Stimulated activated CD8-positive, alpha-beta memory T cell treated with anti-CD3 and anti-CD28 coated beads, Interleukin-4, amount 100 ng/mL, for 24 hours (primary cell): ENCODE measurements at places on chromosomes 2 and 18.

GRCh38 chr2:42895791-42896135, 103.4 kb upstream of the HAAO start:
- DNase-seq: no peak

DNA sequence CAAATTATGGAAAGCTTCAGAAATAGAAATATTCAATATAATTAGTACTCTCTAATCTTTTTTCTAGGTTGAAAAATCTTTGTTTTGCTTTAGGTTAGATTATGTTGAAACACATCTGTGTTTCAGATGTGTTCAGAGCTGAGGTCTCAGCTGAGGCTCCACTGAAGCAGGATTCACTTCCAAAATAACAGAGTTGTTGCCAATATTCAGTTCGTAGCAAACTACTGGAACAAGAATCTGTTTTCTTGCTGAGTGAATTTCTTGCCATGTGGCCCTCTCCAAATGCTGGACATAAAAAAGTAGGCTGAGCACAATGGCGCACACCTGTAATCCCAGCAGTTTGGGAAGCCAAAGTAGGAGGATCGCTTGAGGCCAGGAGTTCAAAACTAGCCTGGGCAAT, 8.7 kb downstream of the PHOSPHO2 start:
- no peak for DNase-seq

DNA sequence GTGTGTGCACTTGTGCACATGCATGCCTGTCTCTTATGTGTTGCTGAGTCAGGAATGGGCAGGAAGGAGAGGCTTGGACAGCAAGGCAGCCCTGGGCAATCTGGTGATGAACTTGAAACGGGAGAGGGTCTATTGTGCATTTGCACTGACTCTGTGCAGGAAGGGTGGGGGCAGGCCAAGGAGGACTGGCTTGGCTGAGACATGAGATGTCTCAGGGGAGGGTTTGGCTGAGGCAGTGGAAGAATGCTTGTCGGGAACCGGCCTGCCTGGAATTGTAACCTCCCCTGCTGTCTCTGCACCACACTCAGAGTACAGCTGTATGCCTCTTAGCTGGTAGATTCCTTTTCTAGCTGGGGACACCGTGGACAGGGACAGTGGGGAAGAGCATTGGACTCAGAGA, 176.1 kb upstream of the TNP1 start:
- no peak for DNase-seq

GRCh38 chr18:77949355-77949973, 699.8 kb downstream of the GALR1 start:
- DNase-seq: no peak

DNA sequence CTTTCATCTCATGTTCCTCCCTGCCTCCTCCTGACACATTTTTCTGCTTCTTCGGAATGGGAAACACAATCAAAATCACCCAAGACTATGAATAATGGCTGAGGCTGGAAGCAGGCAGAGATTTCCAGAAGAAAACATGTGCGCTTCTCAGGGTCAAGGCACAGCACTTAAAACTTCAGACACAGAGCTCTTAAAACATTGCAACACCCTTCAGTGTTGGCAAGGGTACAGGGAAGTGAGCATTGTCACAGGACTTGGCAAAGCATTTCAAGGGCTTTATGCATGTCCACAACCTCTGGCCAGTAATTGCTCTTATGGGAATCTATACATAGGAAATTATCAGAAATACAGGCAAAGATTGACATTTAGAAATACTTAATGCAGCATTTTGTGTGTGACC, 477.6 kb upstream of the KLHL29 start:
- DNase-seq: no peak

GRCh38 chr2:239253264-239253663, 147.6 kb downstream of the HDAC4 start:
- DNase-seq: no peak

- DNase-seq: no peak
Measured at GRCh38 chr2:191217580-191217979, 27.6 kb upstream of the MYO1B start.

- DNase-seq: no peak
Measured at GRCh38 chr2:43109261-43109743, 117.1 kb downstream of the ZFP36L2 start.

- no peak for DNase-seq
Measured at GRCh38 chr2:128756365-128756717, 437.7 kb upstream of the HS6ST1 start.

DNA sequence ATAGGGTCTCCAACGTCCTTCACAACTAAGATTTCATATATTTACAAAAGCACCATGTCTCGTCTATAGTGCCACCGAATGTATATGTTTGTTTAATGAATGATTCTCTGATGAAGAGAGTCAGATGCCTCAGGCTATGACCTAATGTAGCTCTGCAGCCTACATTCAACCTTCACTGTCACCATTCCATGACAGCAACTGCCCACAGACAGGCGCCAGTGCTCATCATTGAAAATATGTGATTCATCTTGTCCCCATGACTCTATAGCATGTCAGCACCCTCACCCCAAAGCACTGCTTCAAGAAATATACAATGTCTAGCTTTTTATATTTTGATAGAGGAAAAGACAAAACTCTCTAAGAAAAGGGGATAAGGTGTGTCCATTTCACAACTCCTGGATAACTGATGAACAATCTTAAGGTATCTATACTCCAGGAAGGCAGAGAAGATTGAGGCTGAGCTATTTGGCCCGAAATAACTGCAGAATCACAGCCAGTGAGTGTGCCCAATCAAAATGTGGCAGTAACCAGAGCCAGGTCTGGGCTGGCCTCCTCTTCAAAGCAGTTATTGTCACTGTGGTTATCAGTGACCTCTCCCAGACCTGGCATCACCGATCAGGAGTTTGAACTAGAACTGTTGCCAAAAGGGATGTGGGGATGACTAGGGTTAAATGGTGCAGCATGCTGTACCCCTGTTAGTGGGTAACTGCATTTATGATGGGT, 246.6 kb downstream of the SETBP1 start:
- no peak for DNase-seq

DNA sequence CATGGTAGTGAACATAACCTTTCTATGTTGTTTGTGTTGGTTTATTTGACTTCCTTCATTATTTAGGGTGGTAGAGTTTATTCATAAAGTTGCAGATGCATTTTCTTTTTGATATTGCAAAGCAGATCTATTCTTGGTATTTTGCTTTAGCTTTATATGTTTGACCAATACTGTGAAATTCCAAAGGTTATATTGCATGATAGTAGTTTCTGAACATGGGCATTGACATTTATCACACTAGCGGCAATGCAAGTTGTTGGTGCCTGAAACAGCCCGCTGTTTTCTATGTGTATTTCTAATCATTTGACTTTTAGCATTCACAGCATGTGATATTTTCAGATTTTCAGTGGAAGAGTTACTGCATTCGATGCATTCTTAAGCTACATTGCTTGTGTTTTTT, 87.2 kb downstream of the ASXL3 start:
- no peak for DNase-seq

DNA sequence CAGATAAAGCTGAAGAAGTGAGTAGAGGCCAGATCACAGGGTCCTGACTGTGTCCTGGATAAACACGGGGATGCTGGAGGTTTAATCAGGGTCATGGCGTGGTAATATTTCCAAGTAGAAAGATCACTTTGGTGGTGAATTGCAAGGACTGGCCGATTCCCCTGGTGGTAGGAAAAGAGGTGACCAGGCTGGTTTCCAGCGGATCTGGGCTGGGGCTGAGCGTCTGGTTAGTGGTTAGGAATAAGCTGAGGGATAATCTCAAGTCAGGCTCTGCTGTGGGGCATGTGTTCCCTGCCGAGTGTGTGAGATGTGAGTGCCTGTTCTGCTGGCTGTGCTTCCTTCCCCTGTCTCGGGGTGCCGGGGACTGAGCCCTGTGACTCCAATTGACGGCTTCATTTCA, 484.0 kb downstream of the TSN start:
- no peak for DNase-seq

- DNase-seq: no peak
Measured at GRCh38 chr2:100923461-100924060, 78.5 kb upstream of the RPL31 start.

DNA sequence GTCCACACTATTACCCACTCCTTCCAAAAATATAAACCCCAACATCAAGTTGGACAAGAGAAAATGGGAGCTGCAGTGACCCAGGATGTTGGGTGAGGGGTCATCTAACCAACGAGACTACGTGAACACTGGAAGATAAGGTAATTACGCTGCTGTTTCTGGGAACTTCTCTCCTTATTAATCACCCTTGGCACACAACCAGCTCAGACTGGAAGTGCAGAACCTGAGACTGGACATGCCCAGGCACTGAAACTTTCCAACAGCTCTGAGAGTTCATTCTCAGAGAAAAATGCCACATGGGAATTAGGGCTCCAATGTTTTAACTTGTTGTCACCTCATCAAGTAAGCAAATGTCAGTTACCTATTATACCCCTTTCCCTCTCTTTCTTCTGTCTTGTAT, 135.3 kb downstream of the CCDC148 start:
- no peak for DNase-seq

DNA sequence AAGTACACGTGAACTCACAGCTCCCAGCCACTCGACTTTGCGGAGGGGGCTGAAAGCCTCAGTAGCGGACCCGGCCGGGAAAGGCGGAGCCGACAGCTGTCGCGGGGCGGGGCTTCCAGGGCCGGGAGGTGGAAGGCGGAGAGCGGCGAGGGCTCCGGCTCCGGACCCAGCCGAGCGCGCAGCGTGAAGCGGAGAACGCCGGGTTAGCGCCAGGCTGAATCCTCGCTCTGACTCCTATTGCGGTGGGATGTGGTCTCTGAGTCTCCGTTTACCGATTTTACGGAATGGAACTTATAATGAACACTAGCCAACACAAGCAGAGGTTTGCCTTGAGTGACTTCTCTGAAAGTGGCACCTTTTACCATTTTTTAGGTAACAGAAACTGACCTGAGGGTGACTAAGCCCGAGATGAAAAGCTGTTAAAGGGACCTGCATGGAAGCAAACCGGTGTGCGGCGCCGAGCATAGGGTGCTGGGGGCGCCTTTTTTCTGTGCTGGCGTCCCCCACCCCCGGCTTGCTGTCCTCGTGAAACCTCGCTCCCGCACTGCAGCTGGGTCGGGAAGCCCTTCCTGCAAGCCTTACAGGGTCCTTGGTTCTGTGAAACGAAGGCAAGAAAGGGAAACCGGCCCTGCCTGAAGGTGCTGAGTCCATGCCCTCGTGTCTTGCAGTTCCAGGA, 72.9 kb downstream of the EN1 start:
- DNase-seq: no peak

DNA sequence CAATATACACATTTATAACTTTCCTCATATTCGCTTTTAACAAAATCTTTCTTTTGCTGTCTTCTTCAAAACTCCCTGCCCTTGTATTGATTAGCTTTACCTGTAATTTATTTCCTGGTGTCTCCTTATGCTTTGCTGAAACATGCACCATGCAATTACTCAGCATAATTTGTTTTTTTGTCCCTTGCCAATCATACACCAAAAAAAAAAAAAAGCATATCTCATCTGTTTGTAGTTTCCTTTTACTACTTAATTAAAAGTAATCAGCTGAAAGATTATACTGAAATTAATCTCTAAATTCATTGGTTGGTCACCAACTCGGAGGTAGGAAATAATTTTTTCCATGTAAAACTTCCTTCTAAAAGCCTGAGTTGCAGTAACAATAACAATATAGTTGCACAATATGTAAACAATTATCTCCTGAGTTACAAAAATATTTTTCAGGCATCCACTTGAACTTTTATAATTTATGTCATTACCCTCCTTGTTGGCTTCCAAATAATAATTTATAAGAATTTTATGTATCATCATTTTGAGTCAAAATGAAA, 53.0 kb upstream of the ROCK1 start:
- DNase-seq: no peak

DNA sequence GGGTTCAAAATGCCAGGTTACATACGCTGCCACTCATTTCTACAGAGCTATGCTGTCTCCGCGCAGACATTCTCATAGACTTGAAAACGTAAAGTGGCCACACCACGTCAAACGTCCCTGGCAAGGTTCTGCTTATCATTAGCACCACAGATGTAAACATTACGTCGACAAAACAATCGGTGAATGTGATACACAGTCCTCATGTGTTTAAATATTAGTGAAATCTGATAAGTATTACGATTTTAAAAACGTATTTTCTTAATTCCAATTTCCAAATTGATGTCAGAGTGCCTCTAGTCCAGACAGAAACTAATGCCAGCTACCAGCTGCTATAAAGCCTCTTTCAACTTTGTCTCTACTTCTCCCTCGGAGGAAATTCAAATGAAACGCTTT, 1.2 kb downstream of the STK17B start:
- DNase-seq: no peak

DNA sequence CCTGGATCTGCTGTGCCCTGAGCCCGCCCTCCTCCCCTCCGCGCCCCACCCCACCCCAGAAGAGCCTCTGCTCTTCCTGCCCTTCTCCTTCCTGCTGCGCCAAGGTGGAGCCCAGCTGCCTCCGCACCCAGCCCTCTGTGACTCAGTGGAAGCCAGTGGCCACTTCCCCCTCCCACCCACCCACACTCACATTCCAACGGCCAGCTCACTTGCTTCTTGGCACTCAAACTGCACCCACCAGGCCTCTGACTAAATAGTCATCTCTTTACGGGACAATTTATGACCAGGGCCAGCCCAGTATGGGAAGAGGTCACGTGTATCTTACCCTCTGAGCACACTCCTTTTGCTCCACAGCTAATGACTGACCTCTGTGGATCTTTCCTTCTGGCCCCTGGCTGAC, 150.4 kb upstream of the SLC1A4 start:
- DNase-seq: no peak

DNA sequence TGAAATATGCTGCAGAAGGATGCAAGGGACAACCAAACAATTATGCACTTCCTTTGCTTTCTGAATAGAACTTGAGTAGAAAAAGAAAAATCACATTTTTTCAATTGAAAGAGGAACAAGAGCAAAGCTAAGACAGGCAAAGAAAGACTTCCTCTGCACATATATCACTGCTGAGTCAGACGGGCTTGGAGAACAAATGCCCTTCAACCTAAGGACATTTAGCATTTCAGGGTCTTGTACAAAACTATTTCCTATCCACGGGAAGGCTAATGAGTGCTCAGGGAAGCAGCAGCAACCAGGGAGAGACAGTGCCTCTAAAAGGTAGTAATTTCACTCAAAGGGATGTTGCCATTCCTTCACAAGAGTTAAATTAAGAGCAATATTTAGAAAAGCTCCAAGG, 570.0 kb upstream of the GCFC2 start:
- no peak for DNase-seq

DNA sequence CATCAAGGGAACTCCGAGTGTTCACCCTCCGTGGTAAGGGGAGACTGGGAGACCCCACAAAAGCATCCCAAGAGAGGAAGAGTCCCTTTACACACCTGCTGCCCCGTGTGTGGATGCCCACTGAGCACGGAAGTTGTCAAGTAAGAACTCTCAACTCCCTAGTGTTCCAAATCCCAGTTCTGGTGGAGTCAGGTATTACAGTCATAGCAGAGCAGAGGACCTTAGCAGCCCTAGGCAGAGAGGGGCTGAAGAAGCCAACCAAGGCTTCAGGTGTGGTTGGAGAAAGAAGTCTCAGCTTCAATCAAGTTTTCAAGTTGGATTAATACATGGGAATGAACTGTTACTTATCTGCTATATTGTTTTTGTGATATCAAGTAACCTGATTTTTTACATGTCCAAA, 512.5 kb downstream of the RNF144A start:
- DNase-seq: no peak

- DNase-seq: no peak
Measured at GRCh38 chr2:85308896-85309555, 18.8 kb downstream of the TGOLN2 start.
